ENCODE measurements at places on chromosomes 13 and 19. TPM values are rescaled to one million over a fixed set of nuclear protein-coding genes. Genes with fewer than 3 reads are reported as not detected.
A peak's percentile ranks its signal among the peaks of the same experiment; 100 is the strongest.

DNA sequence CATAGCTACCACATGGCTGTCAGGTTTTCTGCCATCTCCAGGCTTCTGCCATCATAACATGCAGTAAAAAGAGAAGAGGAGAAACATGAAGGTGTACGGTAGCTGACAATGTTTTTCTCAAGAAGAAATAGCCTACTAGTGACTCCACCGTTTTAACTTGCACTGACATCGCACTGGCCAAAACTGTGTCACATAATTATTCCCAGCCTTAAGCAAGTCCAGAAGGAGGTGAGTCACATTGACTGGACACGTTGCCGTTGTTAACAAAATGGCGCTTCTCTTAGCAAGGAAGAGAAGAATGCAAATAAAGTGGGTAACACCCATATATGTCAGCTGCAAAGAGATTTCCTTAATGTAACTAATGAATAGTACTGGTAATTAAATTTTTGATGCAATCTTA lies 810.4 kb upstream of the SLC10A2 start:
- no peak for DNase-seq

- DNase-seq: no peak
These were observed 151.5 kb upstream of the RXFP2 start for GRCh38 chr13:31587698-31588266.

GRCh38 chr13:98133946-98134345 lies 8.9 kb upstream of the FARP1 start:
- peak; percentile 6 for DNase-seq

GRCh38 chr19:29402563-29402962 lies 123.2 kb upstream of the VSTM2B start:
- DNase-seq: no peak

DNA sequence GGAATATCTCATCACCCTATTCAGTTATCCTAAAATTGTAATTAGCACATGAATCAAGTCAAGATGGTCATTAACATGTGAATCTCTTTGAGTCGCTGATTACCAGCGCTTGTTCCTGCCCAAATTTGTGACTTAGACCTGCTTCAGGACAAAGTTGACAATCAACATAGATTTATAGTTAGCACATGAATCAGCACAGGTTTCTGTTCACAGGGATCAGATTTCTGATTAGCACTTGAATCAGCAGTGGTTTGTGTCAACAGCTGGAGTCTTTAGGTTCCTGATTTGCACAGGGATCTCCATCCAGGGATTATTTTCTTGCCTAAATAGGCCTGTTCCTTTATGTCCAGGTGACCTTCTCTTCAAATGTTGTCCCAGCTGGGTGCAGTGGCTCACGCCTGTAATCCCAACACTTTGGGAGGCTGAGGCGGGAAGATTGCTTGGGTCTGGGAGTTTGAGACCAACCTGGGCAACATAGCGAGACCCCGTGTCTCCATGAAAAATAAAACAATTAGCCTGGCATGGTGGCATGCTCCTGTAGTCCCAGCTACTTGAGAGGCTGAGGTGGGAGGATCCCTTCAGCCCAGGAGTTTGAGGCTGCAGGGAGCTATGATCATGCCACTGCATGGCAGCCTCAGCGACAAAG lies 3.8 kb upstream of the LRFN3 start:
- DNase-seq: no peak

- DNase-seq: no peak
These were observed 92.6 kb downstream of the OLFM4 start for GRCh38 chr13:53121131-53121773.

GRCh38 chr19:16969135-16969534 lies 57.5 kb downstream of the CPAMD8 start:
- DNase-seq: peak; percentile 73

DNA sequence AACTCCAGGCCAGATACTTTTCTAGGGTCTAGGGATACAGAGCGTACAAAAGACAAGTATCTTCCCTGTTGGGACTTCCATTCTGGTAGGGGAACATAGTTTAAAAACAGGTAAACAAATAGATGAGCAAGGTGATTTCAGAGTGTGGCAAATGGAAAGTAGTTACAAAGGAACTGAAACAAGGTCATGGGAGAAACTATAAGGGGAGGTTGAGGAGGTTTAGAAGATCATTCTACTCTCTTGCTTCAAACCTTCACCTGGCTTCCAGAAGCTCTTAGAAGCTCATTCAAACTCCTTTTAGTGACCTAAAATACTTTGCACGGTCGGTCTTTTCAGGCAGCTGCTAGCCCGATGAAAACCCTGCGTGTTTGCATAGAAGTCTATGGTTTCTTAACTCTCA lies 9.1 kb downstream of the FFAR2 start:
- no peak for DNase-seq

- DNase-seq: no peak
These were observed 4.2 kb downstream of the NCLN start for GRCh38 chr19:3189702-3190469.

DNA sequence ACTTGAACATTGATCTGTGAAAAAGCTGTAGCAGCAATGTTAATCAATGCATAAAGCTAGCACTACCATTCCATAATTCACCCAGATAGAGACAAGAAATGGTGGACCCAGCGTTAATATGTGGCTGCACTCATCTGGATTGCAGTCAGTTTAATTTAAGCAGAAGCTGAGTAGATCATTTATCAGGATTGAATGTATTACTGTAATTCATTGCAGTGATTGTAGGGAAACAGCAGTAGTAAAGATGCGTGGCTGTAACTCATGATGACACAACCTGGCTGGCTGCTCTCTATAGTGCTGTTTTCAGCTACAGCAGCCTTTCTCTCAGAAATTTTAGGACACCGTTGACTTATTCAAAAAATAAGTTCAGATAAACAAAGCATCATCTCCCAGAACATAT lies 499.5 kb upstream of the SLITRK6 start:
- DNase-seq: no peak

- DNase-seq: no peak
These were observed 934.3 kb downstream of the DIAPH3 start for GRCh38 chr13:59229401-59229800.

- no peak for DNase-seq
These were observed 429.8 kb downstream of the FOXO1 start for GRCh38 chr13:40236566-40237168.

GRCh38 chr13:43132911-43133310 lies 109.5 kb downstream of the DNAJC15 start:
- DNase-seq: no peak

GRCh38 chr13:52945348-52945747 lies 83.3 kb upstream of the OLFM4 start:
- peak; percentile 30 for DNase-seq

DNA sequence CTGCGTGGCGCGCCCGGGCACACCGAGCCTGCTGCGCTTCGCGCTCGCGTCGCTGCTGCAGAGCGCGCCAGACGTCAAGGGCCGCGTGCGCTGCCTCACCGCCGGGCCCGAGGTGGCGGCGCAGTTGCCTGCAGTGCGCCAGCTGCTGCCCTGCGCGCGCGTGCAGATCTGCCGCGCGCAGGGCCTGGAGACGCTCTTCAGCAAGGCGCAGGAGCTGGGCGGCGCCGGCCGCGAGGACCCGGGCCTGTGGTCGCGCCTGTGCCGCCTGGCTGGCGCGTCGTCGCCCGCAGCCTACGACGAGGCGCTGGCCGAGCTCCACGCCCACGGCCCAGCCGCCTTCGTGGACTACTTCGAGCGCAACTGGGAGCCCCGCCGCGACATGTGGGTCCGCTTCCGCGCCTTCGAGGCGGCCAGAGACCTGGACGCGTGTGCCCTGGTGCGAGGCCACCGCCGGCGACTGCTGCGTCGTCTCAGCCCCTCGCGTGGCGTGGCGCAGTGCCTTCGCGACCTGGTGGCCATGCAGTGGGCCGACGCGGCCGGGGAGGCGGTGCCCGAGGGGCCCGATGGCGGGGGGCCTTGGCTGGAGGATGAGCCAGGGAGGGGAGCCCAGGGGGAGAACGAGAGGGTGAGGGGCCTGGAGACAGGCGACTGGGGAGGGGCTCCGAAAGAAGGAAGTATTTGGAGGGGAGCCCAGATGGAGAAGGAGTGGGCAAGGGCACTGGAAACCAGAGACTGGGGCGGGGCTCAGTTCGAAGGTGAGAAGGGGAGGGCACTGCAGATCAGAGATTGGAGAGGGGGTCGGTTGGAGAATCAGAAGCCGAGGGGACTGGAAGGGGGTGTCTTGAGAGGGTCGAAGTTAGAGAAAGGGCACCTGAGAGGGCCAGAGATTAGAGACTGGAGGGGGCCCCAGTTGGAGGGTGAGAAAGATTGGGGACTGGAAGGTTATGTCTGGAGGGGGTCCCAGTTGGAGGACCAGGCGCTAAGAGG lies 24.7 kb downstream of the ZSWIM9 start:
- DNase-seq: no peak

DNA sequence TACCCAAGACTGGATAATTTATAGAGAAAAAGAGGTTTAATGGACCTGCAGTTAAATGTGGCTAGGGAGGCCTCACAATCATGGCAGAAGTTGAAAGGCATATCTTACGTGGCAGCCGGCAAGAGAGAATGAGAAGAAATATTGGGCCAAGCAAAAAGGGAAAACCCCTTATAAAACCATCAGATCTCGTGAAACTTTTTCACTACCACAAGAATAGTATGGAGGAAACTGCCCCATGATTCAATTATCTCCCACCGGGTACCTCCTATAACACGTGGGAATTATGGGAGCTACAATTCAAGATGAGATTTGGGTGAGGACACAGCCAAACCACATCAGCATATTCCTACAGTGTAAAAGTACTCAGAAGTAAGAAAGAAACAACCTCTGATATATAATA lies 4.7 kb upstream of the KBTBD7 start:
- DNase-seq: no peak

The RGL3 gene
- not detected for polyA plus RNA-seq

The TTC9B gene
- polyA plus RNA-seq: not detected

The ZNF491 gene
- not detected for polyA plus RNA-seq

The SULT2B1 gene
- 0.40 TPM for polyA plus RNA-seq

The SPACA4 gene
- polyA plus RNA-seq: not detected

The CLEC17A gene
- 3.4 TPM for polyA plus RNA-seq

The CBY2 gene
- not detected for polyA plus RNA-seq

The ONECUT3 gene
- not detected for polyA plus RNA-seq
